ENCODE measurements at places on chromosomes 7 and 10.

GRCh38 chr7:71912476-71912875 lies 499.7 kb downstream of the CALN1 start:
- DNase-seq, result no peak

DNA sequence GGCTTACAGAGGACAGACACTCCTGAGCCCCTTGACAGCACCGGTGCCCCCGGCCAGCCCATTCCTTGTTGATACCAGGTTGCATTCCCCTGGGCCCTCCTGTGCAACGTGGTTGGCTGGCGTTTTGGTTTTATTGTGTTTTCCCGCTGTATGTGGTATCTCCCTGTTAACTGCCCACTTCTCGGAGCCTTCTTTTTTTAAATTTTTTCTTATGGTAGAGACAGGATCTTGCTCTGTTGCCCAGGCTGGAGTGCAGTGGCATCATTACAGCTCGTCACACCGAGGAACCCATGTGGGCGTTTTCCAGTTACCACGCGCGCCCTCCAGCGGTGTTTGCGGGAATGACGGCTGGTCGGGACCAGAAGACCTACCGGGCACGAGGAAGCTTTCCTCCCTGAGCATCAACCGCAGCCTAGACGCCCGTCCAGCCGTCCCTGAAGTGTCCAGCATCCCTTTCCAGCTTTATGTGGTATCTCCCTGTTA lies 16.9 kb upstream of the ZFAND2A start:
- DNase-seq, result peak; percentile 21

GRCh38 chr10:71567006-71567405 lies 152.6 kb downstream of the C10orf105 start:
- no peak for DNase-seq

DNA sequence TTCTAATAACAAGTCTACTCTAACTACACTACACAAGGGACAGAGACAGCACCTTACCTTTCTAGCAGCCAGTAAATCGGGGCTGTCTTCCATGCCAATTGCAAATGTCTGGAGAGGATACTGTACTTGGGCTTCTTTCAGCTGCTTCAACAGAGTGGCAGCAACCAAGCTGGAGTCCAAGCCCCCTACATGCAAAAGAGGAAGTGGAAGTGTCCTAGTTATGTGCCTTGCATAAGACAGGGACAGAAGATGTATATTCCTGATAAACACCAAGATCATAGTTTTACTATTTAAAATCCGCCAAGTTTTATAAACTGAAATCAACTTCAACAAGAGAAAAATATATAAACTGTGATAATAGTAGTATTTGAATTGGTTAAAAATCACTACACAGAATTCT lies 14.0 kb downstream of the ASNS start:
- DNase-seq, result no peak

DNA sequence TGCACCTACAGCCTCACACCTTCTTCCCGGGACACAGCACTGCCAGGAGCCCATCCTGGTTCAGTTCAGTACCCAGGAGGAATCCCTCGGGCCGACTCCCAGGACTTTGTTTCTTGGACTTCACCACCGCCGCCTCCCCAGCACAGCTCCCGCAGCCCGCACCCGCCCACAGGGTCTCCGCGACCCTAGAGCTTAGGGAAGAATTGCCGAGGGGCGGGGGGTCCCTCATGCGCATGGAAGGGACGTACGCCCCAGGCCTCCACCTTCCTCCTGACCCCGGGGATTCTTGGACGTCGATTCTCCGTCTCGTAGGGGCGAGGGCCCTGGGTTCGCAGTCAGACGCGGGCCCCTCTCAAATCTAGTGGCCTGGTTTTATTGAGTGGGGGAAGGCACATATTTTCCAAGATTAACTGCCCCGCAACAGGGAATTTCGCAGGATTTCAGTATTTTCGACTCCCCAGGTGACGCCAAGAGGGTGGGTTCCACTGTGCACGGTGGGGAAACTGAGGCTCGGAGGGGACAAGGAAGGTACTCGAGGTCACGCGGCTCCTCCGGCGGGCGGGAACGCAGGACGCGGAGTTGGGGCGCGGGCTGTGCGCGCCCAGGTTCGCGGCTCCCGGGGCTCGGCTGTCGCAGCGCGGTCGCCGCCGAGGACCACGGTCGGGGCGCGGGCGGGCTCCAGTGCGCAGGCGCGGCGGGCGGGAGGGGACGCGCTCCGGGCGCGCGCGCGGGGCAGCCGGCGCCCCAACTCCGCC lies at the start of gene ADCY1:
Gene ADCY1, plus strand, starts transcription at position 708 of the 755 bp plus-strand sequence. CDS start 176 bp downstream, outside the sequence.
- DNase-seq, result no peak

DNA sequence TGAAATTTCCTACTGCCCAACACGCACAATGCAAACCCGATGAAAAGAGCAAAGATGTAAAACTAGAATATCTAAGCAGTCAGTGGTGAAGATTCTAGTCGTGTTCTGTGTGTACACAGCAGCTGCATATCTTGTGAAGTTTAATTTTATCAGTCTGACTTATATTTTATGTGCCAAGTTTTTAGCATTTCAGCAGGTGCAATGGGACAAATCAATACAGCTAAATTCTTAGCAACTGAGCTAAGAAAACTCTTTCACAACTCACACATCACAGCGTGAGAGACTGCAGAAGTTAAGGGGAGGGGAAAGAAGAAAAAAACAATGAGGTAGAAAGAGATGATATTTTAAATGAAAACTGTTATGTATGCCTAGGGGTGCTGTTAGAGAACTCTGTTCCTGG lies 164.9 kb upstream of the NEBL start:
- DNase-seq, result no peak

GRCh38 chr10:5442990-5443370 lies 30.6 kb downstream of the NET1 start:
- no peak for DNase-seq

DNA sequence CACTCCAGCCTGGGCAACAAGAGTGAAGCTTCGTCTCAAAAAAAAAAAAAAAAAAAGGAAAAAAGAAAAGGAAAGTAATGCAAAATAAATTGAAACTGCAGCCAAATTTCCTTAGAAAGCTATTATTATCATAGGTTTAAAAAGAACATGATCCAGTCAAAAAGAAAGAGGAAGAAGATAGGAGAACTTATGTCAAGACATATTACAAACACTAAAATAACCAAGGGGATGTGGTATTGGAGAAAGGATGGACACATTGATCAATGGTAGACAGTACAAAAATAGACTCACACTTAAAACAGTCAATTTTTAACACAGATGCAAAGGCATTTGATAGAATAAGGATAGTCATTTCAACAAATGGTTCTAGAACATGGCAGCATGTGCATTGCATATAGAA lies 27.3 kb upstream of the PFKP start:
- no peak for DNase-seq

DNA sequence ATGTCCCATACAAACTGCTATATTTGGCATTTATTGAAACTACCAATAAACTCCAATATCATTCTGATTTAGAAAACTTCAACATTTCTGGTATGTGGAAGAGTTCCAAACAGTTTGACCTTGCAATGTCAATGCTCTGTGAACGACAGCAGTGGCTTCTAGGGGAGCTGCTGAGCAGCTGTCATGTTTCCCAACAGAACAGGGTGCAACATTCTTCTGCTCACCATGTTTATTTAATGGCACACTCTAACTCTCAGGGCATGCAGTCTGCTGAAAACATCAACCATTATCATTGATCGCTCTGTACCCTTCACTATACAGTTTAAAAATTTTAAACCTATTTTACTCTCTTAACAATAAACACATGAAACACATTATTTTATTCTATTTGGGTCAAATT lies 25.9 kb downstream of the LMOD2 start:
- no peak for DNase-seq

GRCh38 chr10:60167050-60167449 lies 222.6 kb downstream of the ANK3 start:
- DNase-seq, result no peak

DNA sequence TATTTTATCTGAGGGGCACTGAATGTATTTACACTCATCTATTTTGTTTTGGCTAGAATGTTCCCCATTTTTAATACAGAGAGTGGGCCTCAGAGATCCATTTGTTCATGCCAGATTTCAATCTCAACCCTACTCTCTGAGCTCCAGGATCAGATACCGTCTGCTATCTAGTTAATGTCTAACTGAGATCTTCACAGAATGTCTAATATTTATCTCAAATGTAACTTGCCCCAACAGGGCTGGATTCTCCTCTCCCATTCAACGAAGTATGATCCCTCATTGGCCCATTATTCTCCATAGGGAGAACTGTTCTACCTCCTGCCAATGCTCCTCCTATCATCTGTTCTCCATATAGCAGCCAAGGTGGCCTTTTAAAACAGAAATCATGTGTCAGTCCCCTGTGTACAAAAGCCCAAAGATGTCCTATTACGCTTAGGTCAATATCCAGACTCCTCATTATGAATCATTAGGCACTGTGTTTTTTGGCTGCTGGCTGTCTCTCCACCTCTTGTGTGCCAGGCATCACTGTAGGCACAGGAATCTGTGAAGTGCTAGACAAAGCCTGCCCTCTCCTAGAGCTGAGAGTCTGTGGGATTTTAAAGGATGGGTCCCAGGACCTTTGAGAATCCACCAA lies 169.3 kb upstream of the AGK start:
- no peak for DNase-seq

DNA sequence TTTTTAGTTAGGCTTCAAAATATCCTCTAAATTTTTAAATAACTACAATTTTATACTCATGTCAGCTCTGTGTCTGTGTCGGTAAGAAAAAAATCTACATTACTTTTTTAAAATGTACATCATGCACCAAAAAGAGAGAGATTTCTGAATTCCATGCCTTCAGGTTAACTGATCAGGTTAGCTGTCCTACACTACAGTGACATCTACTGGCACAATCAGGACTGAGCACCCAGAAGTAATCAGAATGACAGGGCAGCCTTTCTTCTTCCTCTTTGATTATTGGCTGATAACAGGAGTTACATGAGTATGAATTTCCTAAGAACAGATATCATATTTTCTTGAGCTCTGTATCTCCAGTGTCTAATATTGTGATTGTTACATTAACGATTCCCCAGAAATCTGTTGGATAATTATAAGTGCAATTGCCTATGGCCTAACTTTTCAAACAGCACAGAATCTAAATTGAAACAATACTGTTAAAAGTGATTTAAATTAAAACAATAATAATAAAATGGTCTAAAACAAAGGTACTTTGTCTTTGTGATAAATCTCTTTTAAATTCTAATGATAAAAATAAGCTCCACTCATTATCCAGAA lies 41.8 kb upstream of the HYCC1 start:
- no peak for DNase-seq

- DNase-seq, result no peak
These were observed 8.4 kb upstream of the LGI1 start for GRCh38 chr10:93749218-93749799.

DNA sequence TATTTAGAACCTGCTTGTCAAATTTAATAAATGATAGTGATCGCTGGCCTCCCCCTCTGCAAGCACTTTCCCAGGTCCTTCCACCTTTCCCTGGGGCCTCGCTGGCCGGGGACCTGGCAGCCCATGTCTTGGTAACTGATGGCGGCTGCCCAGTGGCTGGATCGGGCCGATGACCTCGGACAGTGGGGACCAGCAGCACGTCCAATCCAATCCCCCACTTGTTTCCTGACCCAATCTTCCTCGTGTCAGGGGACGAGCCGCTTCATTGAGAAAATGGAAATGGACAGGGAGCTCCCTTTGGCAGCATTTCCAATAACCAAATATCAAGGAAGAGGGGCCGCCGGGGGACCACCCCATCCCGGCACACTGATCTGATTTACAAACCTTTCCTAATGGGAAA lies 17.2 kb downstream of the EBF3 start:
- no peak for DNase-seq

DNA sequence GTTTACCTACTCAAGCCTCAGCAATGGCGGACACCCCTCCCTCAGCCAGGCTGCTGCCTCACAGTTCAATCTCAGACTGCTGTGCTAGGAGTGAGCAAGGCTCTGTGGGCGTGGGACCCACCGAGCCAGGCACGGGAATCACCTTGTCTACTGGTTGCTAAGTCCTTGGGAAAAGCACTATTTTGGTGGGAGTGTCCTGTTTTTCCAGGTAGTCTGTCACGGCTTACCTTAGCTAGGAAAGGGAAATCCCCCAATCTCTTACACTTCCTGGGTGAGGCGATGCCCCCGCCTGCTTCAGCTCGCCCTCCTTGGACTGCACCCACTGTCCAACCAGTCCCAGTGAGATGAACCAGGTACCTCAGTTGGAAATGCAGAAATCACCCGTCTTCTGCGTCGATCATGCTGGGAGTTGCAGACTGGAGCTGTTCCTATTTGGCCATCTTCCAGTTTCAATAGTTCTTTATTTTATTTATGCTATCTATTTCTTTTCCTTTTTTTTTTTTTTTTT lies at the start of gene HYAL4:
Gene HYAL4, plus strand, starts transcription at position 458 of the 508 bp plus-strand sequence. CDS start 23,105 bp downstream, outside the sequence.
- DNase-seq, result no peak

DNA sequence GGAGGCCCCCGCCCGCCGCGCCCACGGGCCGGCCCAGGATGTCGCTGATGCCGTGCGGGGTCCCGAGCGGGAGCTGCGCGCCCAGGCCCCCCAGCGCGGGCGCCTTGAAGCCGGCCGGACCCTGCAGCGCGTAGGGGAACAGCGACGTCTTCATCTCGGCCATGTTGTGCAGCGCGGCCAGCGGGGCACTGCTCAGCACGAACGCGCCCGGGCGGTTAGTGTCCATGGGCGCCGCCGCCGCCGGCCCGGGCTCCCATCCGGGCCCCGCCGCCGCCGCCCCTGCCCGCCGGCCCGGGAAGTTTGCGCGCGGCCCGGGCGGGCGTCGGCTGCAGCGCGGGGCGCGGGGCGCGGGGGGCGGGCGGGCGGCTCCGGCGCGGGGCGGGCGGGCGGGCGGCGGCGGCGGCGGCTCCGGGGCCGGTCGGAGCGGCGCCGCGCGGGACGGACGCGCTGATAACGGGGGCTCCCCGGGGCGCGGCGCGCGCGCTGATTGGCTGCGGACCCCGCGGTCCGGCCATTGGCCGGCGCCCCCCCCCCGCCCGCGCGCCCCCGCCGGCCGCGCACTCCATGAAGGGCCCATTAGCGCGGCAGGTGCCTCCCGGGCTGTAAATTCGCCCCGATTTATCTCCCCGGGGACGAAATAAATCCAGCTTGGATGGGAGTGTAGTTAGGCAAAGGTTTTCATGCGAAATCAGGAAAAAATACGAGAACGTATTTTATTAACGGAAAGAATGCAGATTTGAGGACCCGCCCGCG lies at the start of gene NKX6-2:
Gene NKX6-2, minus strand, starts transcription at position 425 of the 753 bp plus-strand sequence. Its CDS starts 199 bp downstream, at position 226.
- DNase-seq, result no peak

GRCh38 chr10:570628-571163 lies 118.8 kb downstream of the DIP2C start:
- no peak for DNase-seq

GRCh38 chr10:5529702-5530411 lies 5.1 kb downstream of the CALML3 start:
- no peak for DNase-seq

GRCh38 chr10:70391654-70392053 lies 9.2 kb upstream of the LRRC20 start:
- DNase-seq, result no peak

Data from NCI-H1048 (cell line).